ENCODE measurements at places on chromosomes 7 and 10.
A peak's percentile ranks its signal among the peaks of the same experiment; 100 is the strongest.

- DNase-seq, result no peak
Observed at GRCh38 chr10:122276611-122277208, 5.6 kb downstream of the BTBD16 start.

DNA sequence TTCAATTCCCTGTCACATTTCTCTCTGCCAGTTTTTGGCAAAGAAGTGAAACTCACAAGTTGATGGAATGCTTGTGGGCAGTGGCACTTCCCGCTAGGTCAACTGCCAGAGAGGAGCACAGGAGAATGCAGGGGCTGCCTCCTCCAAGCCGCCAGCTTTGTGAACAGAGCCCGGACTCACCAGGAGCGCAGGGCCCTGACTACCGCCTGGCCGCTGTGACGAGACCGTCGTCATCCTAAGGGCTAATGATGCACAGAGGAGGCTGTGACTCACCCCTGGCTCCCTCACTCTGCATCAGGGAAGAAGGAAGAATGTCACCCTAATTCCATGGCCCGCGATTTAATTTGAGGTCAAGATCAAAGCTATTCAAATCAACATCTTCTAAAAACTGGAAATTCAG is 123.9 kb downstream of the TAX1BP1 start:
- no peak for DNase-seq

- DNase-seq, result no peak
Observed at GRCh38 chr7:90759710-90760109, 163.6 kb downstream of the CDK14 start.

DNA sequence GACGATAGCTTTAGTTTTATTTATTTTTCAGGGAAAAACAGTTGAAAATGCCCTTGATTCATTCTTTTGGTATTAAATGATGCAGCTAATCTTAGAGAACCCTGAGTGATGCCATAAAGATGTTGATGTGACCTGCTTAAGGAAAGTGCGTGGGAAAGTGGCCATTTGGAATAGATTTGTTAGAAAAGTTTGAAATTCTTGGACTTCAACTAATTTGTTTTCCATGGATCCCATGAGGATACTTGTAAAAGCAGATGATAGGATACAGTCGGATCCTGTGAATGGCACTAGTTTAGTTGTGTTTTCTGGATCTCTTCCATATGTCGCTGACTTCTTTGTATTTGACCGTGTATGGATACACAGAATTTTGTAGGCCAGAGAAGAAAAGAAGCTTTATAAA is 69.0 kb downstream of the SEPTIN7 start:
- no peak for DNase-seq

GRCh38 chr10:60943316-60944057 is 498 bp downstream of the RHOBTB1 start:
- peak; percentile 83 for DNase-seq

DNA sequence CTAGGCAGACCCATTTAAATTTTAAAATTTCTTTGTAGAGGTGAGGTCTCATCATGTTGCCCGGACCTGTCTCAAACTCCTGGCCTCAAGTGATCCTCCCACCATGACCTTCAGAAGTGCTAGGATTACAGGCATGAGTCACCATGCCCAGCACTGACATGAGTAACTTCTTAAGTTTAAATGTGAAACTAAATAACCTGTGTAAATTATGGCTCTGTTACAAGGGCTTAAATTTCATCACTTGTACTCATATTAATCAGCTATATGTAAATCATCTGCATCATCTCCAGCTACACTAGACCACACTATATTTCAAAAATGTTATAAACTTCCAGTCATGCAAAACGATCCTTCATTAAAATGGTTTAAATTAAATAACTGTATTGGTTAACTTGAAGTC is 56.1 kb downstream of the ATAD1 start:
- DNase-seq, result no peak

DNA sequence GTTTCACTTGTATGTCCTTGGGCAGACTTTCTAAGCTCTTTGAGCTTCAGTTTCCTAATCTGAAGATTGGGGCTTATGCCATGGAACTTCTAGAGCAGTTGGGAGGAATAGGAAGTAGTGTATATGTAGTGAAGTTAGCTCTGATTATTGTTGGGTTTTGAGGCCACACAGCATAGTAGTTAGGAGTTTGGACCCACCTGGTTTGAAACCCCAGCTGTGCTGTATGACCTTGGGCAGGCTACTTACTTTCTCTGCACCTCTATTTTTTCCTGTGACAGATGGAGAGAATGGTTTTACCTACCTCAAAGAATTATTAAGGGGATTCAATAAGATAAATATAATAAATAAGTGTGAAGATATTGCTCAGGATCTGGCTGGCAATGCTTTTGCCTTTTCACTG is 61.4 kb upstream of the ADRB1 start:
- DNase-seq, result no peak

GRCh38 chr7:150954986-150955518 is 23.1 kb downstream of the KCNH2 start:
- DNase-seq, result no peak

DNA sequence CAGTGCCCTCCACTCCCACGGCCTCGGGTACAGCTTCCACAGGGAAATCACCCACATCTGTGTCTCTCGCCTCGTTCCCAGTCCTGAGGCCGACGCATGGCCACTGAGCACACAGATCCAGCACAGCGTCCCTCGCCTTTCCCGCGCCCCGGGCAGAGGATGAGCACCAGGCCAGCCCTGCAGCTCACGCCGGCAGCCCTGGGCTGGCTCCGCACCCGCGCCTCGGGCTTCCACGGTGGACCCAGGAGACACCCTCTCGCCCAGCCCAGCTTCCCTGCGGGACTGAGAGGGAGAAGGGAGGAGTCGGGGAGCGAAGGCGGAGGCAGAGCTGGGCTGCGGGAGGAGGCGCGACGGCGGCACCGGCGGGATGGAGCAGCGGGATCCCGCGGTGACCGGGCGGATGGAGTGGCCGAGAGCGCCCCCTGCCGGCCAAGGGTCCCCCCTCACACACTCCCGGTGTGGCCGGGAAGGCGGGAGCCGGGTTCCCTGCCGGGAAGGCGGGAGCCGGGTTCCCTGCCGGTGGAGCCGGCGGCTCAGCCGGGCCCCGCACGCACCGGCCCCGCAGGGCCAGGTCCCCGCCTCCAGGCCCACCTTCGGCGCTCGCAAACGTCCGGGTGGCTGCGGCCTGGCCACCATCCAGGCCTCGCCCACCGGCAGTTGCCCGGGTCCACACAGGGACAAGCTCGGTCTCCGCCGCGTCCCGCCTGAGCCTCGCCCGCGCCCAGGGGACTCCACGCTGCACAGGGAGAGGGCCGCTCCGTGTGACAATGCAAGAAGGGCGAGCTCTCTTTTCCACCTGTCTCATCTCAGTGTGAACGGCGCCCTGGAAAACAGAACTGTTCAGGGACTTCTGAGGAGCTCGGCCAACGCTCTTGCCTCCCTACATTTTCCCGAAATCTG is 110.3 kb upstream of the LANCL2 start:
- peak; percentile 93 for DNase-seq

- DNase-seq, result no peak
Observed at GRCh38 chr10:77588886-77589285, 48.7 kb downstream of the KCNMA1 start.

DNA sequence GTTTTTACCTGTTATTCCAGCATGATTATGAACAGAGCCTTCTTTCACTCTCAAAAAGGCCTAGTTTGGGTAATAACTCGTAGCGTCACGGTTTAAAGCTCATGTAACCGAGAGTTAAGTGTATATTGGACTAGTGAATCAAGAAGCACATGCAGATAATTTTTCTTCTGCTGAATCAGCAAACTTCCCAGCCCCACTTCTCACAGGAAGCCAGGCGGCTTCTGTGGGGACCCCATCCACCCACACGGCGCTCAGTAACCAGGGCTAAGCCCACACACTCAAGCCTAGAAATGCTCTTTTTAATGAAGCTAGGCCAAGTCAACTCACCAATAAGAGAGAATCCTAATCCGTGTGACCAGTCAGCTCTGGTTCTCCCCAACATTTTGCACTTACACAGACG is 191.2 kb upstream of the MGMT start:
- DNase-seq, result no peak

DNA sequence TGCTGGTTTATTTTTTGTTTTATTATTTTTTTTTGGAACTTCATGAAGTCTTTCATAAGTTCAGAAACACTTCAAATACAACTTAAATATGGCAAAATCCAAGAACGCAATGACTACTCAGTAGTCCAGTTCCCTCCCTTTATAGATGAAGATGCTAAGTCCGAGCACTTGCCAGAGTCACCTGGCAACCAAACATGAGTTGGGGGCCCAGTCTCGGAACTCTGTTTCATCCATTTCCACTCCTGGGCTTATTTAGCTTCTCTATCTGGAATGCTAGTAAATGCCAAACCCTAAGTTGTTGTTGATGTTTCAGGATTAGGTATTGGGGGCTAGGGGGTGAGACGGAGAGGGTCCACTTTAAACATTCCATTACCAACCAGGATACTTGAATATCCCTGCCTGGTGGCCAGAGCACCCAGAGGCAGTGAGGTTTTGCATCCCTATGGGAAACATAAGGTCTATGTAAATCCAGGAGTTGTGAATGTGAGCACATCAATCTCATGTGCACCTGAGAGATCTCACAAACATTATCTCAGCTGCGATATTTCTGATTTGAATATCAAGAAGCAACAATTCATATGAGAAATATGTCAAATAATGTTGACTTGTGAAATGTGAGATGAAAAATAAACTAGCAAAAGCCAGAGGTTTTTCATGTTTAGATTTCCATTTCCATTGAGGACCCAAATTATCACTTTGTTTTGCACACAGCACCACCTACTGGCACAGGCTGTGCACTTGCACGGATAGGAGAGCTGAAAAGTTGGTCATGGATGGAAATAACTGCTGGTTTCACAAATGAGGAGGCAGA is 129.3 kb downstream of the PKD1L1 start:
- DNase-seq, result peak; percentile 75

DNA sequence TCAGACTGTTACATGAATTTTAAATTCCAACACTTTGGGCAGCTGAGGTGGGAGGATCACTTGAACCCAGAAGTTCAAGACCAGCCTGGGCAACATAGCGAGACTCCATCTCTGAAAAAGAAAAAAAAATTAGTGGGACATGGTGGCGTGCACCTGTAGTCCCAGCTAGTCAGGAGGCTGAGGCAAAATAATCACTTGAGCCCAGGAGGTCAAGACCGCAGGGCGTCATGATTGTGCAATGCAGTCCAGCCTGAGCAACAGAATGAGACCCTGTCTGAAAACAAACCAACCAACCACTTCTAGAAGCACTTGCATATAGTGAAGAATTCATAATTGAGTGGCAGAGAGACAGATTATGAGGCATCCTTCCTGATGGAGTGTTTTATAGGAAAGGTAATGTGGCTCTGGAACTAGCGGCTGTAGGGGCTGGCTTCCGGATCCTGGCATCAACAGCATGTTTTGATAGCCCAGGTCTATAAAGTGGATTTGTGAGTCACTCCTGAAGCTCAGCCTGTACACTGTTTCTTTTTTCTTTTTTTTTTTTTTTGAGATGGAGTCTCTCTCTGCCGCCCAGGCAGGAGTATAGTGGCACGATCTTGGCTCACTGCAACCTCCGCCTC is 40.3 kb upstream of the RSBN1L start:
- DNase-seq, result no peak

- DNase-seq, result no peak
Observed at GRCh38 chr7:77550586-77550985, 13.5 kb downstream of the PTPN12 start.

DNA sequence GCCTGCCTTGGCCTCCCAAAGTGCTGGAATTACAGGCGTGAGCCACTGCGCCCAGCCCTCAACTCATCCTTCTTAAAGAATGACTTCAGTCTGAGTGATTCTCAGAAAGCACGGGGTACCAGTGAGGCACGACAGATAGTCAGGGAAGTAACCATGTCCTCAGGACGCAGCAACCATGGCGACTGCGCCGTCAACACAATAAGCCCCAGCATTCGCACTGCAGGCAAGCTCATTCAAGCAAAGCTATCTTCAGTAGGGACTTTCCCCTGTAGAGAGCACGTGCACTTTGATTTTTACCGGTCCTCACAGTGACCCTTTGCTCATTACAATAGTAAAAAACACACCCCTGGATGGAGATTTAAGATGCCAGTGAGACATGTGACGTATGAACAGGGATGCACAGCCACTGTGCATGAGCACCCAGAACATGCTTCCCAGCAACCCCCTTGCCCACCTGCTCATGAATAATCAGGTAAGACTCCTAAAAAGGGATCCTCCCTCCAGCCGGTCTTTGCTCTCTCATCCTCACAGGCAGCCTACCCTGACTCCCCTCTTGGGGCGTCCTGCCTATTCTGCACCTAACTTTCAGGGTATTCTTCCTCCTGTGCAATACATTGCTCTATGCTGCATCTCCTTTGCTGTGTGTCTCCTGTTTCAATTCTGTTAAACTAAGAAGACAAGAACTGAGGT is 9.1 kb downstream of the WDR86 start:
- DNase-seq, result no peak

- DNase-seq, result no peak
Observed at GRCh38 chr7:22630069-22630468, 96.9 kb upstream of the IL6 start.

DNA sequence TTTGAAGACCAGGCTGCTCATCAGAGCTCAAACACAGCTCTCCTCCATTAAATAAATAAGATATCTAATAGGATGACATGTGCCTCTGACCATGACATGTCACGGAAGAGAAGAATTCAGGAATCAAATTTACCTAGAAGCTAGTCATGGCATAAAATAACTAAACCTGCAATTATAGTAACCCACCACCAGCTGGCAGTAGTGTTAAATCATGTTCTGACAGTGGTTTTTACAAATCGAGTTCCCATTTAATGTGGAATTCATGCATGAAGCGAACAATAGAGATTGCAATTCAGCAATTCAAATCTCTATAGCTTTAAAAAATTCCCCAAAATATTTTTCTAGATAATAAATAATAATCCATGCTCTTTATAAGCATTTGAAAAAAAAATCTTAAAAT is 74.6 kb upstream of the IKZF1 start:
- no peak for DNase-seq

DNA sequence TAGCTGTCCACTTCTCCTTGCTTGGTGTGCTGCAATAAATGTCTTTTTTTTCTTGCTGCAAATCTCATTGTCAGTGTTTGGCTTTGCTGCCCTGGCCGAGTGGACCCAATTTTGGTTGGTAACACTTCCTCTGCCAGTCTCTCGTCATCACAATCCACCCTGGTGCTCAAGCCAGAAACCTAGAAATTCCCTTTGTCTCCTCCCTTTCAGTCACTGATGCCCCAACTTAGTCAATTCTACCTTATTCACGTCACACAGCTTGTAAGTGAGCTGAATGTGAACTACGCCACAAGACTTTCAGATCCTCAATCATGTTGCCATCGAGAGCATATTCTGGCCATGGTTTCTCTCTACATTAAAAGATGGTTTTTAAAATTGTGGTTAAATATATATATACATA is 13.0 kb upstream of the FRA10AC1 start:
- DNase-seq, result no peak

DNA sequence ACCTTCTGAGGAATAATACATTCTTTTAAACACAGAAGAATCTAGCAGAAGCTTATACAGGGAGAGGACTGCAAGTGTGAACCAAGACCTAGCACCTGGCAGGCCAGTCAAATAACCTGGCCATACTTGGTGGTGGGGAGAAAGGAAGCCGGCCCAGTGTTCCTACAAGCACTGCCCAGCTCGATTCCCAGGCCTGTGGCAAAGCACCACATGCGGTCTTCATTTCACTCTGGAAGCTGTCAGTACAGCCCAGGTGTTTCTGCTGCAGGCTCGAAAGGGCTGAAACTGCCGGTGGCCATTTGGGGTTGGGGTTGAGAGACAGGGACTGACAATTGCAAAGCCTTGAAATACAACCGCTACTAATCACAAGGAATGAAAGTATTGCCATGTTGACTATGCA is 50.8 kb upstream of the EGFR start:
- no peak for DNase-seq
